Fibroblast of skin of scalp (primary cell): ENCODE measurements at places on chromosomes 1 and 21.

- DNase-seq = no peak
Observed at GRCh38 chr1:212190169-212190568, 95.0 kb upstream of the PPP2R5A start.

GRCh38 chr1:77036560-77036959, 169.3 kb downstream of the ST6GALNAC5 start:
- peak; percentile 64 for DNase-seq

- peak; percentile 84 for DNase-seq
Observed at GRCh38 chr1:9234223-9235095, at the start of gene H6PD. Gene H6PD (plus strand): TSS chr1:9234774. CDS start chr1:9244935, 10,161 bp downstream.

DNA sequence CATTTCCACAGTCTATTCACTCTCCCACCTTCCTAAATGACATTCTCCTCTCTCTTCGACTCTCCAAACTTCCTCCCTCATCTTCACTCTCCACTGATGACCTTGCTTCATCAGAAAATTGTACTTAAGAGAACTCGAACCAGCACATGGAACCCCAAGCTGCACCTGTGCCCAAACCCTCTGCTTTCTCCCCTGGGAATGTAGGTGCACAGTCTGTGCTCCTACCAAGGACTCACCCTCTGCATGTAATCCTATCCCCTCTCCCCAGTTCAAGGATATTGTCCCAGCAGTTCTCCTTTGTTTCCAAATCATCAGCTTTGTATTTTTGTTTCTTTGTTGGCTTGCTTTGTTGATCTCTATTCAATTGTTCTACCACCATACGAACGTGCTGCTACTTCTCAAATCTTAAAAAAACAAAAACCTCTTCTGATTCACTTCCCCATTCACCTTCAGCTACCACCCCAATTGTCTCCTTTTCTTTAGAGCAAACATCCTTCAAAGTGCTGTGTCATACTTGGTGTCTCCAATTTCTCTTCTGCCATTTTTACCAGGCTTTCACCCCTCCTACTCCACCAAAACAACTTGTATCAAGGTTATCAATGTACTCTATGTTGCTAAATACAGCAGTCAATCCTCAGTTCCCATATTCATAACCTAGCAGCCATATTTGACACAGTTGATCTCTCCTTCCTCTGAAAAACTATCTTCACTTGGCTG, 26.8 kb downstream of the RAB3B start:
- DNase-seq = no peak

GRCh38 chr1:27322569-27323240, 742 bp downstream of the TMEM222 start:
- no peak for DNase-seq

DNA sequence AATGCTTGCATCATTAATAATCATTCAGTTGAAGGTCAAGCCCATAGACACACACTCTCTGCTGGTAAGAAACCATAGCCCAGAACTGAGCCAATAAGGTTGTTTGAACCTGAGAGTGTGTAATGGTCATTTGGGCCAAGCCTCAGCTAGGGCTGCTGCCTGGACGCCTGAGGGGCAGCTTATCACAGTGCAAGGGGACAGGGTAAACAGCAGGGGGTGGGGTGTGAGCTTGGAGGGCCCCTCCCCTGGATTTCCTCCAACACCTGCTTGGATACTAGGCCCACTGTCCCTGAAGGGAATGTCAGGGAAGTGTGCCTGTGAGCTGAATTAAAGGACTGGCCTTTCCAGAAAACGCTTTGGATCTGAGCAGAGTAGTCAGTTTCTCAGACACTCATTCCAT, 24.6 kb upstream of the CNTN2 start:
- DNase-seq = no peak

DNA sequence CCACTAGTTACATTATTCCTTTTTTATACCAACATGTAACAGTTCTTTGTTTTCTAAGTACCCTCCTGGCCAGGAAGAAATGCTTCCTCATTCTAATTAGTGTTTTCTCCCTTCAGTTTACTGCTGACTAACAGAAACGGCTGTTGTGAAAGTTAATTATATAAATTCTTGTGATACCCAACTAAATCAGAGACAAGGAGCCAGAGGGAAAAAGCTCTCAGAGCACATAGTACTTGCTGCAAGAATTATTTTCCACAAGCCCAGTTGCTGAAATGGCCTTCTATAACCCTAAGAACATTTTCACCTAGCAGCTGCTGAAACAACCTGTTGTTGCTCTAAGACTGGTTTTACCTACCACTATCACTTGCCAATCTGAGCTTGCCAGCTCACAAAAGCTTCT, 82.4 kb downstream of the FAF1 start:
- no peak for DNase-seq

DNA sequence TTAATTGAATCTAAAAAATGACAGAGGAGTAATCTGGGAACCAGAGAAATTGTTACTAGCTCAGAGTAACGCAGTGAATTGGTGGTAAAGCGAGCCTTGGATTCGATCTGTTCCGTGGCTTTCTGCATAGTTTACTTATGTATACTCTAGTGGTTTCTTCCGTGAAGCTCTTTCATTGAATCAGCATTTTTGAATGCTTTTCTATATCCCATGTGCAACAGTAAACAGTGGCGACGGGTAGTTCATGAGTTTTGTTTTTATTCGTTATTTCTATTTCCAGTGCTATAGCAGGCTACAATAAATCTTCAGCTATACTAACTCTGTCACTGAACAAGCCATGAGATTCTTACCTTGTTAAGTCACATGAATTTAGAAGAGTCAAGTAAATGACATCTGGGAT, 14.5 kb upstream of the MAP3K7CL start:
- no peak for DNase-seq

DNA sequence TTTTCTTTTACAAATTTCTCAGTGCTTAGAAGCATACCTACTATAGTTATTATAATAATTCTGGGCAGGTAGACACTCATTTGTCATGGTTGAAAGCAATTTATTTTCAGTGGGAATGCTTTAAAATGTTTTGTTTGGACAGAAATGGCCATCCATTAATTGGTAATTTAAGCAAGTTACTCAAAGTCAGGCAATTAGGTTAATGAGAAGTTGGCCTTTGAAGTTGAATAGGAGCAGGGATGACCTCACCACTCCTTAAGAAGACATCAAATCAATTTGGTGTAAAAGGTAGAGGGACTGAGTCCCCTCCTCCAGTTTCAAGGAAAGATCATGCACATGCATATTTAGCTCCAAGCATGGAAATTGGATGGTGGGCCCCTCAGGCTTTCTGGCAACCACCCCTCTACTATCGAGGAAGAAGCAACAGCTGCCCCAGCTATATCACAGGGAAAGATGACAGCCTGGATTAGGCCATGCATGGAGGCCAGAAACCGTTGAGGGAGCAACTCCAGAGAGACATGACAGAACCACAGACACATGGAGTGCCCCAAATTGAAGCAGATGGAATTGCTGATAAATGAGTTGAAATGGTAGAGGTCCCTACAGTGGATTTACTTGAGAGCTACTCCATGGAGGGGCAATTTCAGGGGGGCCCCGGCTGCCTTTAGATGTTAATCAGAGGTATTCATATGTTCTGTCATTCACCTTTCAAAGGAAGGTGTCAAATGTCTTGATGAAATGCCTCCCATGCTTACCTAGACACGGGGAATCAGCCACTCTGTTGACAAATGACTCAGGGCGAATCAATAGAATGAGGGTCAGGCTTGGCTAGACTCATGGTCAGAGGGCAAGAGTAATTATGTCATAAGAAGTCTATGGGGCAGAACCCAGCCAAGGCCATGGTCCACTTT, 26.7 kb downstream of the HLX start:
- DNase-seq = no peak

DNA sequence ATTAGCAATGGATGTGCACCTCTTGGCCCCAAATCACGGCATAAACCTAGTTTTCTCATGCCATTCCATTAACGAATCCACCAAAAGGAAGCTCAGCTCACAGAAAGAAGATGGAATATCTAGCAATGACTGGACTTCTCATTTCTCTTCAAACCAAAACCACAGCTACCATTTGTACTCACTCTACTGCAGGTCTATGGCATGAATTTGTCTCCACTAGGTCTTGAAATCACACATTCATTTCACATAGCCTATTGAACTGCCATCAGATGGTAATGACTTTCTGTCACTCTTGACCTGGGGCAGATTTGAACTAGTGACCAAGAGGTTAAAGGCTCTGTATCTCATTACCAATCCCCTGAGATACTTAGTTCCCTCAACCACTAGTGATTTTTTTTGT, 382.7 kb downstream of the DPYD start:
- no peak for DNase-seq

DNA sequence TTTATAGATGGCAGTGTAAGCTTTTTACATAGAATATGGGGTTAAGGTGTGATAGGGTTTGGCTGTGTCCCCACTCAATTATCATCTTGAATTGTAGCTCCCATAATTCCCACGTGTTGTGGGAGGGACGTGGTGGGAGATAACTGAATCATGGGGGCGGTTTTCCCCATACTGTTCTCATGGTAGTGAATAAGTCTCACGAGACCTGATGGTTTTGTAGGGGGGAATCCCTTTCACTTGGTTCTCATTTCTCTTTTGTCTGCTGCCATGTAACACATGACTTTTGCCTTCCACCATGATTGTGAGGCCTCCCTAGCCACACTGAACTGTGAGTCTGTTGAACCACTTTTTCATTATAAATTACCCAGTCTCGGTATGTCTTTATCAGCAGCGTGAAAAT, 290.3 kb upstream of the B3GALT2 start:
- no peak for DNase-seq

- DNase-seq = peak; percentile 65
Observed at GRCh38 chr1:160006312-160006940, 25.4 kb downstream of the PIGM start.

DNA sequence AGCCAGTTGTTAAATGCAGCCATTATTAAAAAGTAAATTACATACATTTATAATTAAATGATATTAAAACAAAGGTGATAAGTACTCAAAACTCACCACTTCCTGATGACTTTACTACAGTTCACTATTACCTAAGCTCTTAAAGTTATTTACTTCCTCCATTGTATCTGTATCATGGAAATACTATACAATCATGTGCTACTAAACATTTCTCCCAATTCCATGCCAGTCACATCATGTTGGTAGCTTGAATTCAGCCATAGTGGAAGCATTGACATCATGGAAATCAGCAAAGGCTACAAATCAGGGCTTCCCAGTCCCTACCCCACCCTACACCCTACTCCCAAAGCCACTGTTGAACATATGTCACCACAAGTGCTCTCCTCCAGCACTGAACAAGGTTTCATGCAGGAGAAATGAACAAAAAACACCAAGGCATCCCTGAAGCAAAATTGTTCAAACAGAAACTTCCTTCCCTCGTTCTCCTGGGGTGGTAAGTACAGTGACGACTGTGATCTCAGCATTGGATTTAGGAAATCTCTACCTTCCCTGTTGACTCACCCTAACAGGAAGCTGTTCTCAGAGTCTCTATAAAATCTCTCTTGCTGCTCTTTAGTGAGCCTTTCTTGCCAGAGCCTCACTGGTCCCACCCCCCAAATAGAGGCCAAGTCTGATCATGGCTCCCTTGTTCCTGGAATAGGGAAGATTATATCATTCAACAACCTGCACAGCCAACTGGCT, 12.7 kb downstream of the VSIG8 start:
- DNase-seq = peak; percentile 42

DNA sequence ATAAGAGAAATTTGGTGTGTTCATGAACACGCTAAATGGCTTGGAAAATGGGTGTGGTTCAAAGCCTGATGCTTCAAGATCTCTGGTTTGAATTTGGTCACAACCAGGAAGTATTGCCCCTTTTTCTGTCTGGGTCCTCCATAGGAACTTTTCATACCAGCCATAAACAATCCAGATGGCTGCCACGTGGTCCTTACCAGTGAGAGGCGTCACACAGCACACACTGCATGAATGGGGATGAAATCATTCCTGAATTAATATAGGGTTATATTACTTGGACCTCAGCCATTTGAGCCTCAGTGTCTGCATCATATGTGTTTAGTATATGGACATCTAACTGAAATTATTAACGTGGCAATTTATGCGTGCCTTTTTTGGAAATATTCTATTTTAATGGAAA, 64.0 kb downstream of the PRRX1 start:
- DNase-seq = peak; percentile 81

DNA sequence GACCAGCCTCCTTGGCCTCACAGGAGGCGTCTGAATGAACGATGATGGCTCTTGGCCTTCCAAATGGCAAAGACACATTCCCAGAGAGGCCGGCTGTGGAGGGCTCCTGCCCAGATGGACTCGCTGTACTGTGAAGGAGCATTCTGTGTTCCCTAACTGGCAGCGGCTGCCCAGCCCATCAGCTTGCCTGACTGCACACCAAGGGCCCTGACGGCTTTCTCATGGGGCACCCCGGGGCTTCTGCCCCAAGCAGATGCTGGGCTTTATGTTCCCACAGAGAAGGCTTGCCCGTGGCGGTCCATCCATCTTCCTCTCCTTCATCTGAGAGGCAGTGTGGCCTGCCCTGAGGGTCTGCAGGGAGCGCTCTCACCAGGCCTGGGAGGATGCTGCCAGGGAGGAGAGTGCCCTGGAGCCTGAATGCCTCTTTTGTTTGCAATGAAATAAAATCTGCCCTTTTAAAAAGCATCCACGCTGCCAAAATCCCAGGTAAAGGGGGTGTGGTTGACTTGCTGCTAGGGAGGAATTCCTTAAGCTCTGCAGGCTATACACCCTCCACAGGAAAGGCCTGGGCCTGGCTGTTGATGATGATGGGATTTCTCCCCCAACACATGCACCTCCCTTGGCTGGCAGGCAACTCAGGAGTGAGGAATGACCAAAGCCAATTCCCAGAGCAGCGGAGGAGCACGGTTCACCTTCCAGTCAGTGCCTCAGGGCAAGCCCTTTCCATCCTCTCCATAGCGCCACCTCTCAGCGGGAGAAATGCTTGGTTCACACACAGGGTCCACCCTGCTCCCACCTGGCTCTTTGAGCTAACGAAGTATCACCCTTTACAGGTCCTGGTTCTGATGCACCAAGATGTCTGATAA, 84.6 kb upstream of the SSX2IP start:
- DNase-seq = no peak

GRCh38 chr1:18064534-18064933, 43.1 kb upstream of the IGSF21 start:
- DNase-seq = no peak

- DNase-seq = peak; percentile 45
Observed at GRCh38 chr21:38470755-38471154, 27.5 kb downstream of the ERG start.

- DNase-seq = no peak
Observed at GRCh38 chr1:39800471-39800835, 11.8 kb upstream of the BMP8B start.

GRCh38 chr1:22418312-22418711, 33.3 kb upstream of the ZBTB40 start:
- peak; percentile 11 for DNase-seq

DNA sequence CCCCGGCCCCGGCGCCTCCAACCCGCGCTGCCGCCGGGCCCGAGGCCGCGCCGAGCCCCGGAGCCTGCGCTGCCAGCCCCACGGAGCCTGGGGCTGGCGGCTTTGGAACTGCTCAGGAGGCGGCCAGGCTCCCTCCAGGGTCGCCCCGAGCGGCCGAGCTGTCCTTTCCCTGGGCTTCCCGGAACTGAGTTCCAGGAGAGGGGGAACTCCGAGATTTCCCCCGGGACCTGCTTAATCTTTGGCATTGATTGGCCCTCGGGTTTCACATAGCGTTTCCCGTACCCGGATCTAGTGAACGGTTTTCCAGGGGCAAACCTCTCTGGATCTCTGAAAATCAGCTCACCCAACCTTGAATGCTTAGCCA, 504 bp downstream of the H6PD start:
- DNase-seq = peak; percentile 79
